ENCODE measurements at places on chromosomes 16 and 17. TPM values are rescaled to one million over a fixed set of nuclear protein-coding genes. Genes with fewer than 3 reads are reported as not detected.

The WSCD1 gene
- polyA plus RNA-seq: not detected

The AATK gene
- not detected for polyA plus RNA-seq

The HOXB2 gene
- 23.1 TPM for polyA plus RNA-seq

The SSTR5 gene
- not detected for polyA plus RNA-seq

The MEFV gene
- 0.18 TPM for polyA plus RNA-seq

The SOX9 gene
- polyA plus RNA-seq: not detected

The CDK5R1 gene
- 7.5 TPM for polyA plus RNA-seq

The KRT38 gene
- not detected for polyA plus RNA-seq

All from naive thymus-derived CD4-positive, alpha-beta T cell (primary cell).